ENCODE measurements at places on chromosomes 1 and 21.

DNA sequence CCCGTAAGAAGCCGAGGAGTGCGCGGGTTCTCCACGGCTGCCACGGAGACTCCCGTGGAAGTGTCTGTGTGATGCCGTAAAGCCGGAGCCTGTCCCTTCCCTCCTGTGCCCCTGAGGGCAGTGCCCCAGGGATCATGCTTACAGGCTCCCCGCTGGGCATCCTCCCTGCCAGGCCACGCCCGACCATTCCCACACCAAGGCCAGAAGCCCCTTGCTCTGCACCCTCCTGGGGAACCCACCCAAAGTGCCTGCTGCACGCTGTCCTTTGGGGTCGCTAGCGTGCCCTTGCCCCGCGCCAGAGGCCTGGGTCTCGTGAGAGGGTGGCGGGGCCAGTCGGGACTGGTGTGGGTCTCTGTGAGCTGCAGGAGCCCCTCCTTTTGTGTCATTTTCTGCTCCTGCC is 228.5 kb upstream of the C1orf174 start:
- no peaks in the 10 kb centered on the region for H3K4me1 ChIP-seq
- H3K27ac ChIP-seq, result no peak overlapping the region
- H3K27me3 ChIP-seq, result peaks cover 2% of the 10 kb centered on the region
- no peak for DNase-seq
- H3K36me3 ChIP-seq, result no peaks in the 10 kb centered on the region

DNA sequence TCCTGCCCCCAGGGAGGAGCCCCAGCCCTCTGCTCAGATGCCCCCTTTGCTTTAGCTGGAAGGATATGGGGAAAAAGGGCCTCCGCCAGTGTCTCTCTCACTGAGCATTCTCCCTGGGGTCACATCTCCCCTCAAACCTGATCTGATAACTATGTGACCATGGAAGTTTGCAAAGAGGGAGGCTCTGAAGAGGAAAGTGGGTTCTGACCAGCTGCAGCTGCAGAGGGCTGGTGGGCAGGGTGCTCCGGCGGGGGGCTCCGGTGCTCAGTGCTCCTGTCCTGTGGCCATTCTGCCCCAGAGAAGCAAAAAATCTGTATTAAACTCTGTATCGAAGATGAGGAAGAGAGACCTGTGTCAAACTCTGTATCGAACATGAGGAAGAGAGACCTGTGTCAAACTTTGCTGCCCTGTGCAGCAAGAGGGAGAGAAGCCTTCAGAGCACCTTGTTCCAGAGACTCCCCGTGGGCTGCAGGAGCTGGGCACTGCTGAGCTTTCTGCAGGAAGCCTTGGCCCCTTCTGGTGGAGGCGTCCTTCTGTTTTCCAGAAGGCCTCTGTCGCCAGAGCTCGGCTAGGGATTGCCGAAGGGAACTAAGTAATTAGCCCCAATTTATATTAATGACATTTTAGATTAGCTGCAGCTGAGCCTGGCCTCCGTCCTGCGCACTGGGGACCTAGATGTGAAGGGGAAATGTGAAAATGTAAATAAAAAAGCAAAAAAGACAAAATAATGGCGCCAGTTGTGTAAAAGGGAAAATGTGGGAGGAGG is 186.2 kb upstream of the C1orf174 start:
- H3K36me3 ChIP-seq, result no peaks in the 10 kb centered on the region
- no peak overlapping the region for H3K4me3 ChIP-seq
- H3K27ac ChIP-seq, result no peak overlapping the region

DNA sequence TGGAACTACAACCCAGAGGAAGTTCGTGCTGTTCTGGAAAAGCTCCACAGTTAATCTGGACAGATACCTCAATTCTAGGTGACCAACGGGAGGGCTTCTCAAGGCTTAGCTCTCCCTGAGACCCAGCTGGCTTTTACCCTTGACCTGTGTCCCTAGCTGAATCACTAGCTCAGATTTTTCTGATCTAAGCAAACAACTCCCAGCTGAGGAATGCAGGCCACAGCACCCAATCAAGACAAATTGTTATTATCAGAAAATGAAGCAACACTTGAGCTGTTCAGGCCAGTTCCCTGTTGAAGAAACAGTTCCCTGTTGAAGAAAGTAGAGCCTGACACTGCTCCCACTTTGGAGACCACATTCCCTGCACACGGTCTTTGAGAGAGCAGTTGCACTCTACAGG is 16.0 kb downstream of the DIO1 start:
- no peaks in the 10 kb centered on the region for H3K27me3 ChIP-seq
- no peaks in the 10 kb centered on the region for H3K36me3 ChIP-seq
- no peak overlapping the region for H3K4me3 ChIP-seq
- no peak overlapping the region for H3K27ac ChIP-seq
- no peak for DNase-seq

DNA sequence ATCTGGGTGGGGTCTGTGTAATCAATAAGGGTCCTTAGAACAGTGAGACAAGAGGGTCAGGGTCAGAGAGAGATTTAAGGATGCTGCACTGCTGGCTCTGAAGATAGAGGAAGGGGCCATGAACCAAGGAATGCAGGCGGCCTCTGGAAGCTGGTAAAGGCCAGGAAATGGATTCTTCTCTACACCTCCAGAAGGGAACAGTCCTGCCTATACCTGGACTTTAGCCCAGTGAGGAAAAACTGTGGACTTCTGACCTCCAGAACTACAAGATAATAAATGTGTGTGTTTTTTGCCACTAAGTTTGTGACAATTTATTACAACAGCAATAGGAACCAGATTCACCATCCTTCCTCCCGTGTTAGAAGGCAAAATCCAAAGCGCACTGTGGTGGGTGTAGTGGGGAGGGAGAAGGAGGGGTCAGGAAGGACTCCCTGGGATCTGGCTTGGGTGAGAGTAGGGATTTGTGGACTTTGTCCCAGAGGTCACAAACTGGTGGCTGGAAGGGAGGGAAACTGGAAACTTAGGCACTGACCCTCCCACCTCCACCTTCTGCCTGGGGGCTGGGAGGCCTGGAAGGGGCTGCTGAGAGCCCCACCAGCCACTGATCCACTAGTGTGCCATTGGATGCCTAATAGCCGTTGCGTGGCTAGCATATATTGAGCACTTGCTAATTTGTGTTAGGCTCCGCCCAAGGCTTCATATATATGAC is 5.4 kb upstream of the CELA2A start:
- no peak overlapping the region for H3K4me3 ChIP-seq
- no peaks in the 10 kb centered on the region for H3K36me3 ChIP-seq
- H3K27ac ChIP-seq, result no peak overlapping the region

GRCh38 chr1:106600626-106601025 is 455.8 kb upstream of the PRMT6 start:
- H3K4me3 ChIP-seq, result no peak overlapping the region
- H3K4me1 ChIP-seq, result no peaks in the 10 kb centered on the region
- no peak for DNase-seq
- no peaks in the 10 kb centered on the region for H3K36me3 ChIP-seq
- H3K27me3 ChIP-seq, result no peaks in the 10 kb centered on the region

GRCh38 chr1:77095236-77095635 is 124.0 kb downstream of the PIGK start:
- H3K27ac ChIP-seq, result no peak overlapping the region
- H3K4me1 ChIP-seq, result no peaks in the 10 kb centered on the region
- H3K4me3 ChIP-seq, result no peak overlapping the region
- H3K36me3 ChIP-seq, result no peaks in the 10 kb centered on the region
- DNase-seq, result no peak
- H3K27me3 ChIP-seq, result no peaks in the 10 kb centered on the region

DNA sequence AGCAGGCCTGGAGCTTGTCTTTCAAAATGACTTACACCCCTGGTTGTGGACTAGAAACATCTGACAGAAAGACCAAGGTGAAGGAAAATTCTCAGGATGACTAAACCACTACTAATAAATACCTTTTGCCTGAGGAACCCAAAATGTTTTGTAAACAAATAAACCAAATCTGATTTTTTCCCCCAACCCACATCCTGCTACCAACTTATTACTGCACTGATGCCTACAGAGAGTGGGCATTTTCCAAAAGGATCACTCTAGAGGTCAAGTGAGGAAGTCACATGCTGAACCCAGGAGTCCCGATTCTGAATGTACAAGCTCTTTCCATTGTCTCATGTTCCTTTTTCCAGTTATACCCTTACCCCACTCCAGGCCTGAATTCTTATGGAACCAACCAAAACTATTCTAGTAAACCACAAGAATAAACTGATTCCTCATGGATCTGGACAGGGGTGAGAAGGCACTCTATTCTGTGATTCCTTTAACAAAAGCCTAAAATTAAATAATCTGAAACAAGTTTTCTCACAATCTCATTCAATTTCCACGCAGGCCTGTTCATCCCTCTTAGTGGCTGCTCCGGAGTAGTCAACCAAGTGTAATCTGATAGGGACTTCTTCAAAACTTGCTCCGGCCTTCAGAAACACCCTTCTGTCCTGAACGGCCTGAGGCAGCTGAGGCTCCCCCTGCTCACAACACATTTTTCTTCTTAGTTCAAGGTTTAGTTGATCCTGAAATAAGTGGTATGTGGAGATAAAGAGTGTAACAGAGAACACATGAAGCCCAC is 1.4 kb downstream of the PI4KB start:
- DNase-seq, result no peak
- H3K36me3 ChIP-seq, result peaks cover 5% of the 10 kb centered on the region
- H3K4me1 ChIP-seq, result peaks cover 15% of the 10 kb centered on the region
- H3K4me3 ChIP-seq, result peak overlapping the region; percentile 79

GRCh38 chr1:72891976-72892375 is 609.6 kb upstream of the NEGR1 start:
- H3K4me3 ChIP-seq, result no peak overlapping the region
- no peaks in the 10 kb centered on the region for H3K27me3 ChIP-seq
- no peaks in the 10 kb centered on the region for H3K4me1 ChIP-seq
